RPMI7951 (cell line): ENCODE measurements at places on chromosomes 5 and 9.

- no peak for DNase-seq
Measured at GRCh38 chr9:111195766-111196165, 134.3 kb downstream of the OR2K2 start.

DNA sequence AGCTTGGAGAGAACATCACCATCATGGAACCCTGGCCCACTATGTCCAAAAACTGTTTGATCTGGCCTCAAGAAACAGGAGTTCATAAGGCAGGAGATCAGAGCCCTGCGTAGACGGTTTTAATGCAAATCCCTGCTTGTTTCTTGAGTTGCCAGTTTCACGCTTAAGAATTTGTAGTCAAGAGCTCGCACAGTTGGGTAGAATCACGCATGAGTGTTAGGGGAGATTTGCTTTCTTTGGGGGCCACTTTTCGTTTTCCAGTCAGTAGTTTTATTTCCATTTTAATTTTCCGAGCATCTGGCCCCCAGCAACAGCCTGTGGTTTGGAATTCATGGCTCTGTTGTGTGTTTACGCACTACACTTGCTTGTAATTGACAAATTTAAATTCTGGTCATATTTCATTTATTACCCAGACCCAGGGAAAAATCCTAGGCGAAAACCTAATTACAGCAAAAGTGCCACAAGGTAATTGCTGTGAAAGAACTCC lies 6.6 kb upstream of the C5orf58 start:
- no peak for DNase-seq

DNA sequence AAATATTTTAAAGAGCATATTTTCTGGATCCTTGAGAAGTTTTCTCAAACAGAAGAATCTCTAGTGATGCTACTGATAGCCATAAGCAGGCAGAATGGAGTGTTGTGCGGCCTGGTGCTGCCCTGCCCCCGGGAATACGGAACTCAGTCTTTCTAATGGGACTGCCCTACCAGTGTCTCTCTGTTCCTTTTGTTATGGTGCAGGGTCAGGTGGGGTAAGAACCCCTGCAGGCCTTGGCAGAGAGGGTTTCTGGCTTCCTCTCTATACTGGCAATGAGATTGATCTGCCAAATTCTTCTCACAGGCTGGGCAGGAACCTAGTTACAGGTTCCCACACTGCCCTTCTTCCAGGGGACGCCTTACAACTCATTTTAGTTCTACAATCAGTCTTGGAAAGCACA lies 2.6 kb downstream of the IL5 start:
- no peak for DNase-seq

- no peak for DNase-seq
Measured at GRCh38 chr9:22060831-22061383, 51.8 kb upstream of the CDKN2B start.

DNA sequence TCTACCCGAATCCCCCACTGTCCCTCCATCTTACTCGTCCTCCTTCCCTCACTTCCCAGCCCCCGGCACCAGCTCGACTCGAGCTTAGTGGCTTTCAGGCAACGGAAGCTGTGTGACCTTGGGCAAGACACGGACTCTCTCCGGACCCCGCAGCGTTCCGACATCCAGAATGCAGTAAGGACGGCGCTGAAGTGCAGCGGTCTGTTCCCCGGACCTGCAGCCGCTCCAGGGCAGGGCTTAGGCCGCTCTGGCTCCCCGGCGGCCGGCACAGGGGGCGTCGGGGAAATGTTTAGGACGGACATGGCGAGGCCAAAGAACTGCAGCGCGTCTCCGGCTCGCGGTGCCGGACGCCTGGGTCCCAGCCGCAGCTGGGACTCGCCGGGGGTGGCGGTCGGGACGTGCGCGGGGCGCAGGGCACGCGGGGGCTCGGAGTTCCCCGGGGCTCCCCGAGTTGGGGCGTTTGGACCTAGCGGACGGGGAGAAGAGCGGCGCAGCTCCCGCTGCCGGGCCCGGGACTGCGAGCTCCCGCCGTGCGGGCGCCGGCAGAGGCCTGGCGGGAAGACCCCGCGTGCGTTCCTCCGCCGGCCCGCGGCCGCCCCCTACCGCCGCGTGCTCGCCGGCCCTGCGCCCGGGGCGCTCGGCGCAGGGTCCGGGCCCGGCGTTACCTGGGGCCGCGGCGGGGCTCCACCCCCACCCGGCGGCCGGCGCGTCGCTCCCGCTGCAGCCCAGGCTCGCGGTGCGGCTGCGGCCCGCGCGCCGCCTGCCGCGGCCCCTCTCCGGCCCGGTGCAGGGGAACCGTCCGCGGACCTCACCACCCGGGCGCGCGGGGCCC lies 5.6 kb upstream of the RNF44 start:
- no peak for DNase-seq

DNA sequence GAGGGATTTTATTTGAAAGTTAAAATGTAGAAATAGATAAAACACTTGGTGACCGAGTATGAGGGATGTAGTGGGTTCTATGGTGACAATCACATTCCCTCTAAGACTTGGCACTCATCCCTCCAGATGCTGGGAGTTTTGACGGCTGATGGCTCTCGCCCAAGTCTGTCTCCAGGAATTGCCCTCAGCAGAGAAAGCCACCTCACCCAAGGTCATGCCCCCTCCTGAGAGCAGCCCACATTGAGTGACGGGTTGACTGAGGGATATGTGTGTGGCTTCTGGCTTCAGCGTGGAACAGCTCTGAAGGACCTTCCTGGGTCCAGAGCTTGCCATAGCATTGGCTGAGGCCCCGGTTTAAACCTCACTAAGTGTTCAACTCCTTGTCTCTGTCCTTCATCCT lies 19.4 kb downstream of the CAVIN4 start:
- peak; percentile 55 for DNase-seq

DNA sequence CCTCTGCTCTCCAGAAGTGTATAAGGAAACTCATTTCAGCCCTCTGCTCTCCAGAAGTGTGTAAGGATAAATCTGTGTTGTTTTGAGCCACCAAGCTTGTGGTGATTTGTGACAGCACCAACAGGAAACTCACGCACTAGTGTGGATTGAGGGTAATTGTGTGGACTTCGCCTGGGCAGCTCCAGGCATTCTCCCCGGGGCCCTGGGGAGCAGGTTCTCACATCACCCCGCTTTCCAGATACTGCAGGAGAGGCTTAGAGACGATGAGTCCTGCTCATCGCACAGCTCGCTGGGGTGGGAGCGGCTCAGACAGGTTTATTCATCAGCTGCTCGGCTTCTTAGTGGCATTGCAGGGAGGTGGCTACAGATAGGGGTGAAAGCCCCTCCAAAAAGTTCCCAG lies 38.4 kb upstream of the RNF130 start:
- DNase-seq = no peak

- DNase-seq = peak; percentile 12
Measured at GRCh38 chr9:4059437-4059836, 240.4 kb downstream of the GLIS3 start.

GRCh38 chr9:32899181-32899580 lies 102.2 kb downstream of the APTX start:
- peak; percentile 39 for DNase-seq

DNA sequence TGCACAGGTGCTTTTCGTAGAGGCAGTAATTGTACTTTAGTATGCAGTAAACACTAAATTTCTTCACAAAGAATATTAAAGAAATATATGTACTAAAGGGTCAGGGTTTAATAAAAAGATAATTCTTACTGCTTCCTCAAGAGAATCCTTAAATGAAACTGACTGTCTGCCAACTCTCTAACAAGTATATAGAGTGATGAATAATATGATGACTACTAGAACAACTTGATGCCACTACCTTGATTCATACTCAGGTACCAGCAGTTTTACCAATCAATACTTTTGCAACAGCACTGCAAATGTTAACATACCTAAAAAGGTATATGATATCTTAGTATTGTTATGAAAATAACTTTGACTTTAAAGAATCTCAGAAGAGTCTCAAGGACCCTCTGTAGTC lies 3.8 kb downstream of the YIPF5 start:
- DNase-seq = no peak

DNA sequence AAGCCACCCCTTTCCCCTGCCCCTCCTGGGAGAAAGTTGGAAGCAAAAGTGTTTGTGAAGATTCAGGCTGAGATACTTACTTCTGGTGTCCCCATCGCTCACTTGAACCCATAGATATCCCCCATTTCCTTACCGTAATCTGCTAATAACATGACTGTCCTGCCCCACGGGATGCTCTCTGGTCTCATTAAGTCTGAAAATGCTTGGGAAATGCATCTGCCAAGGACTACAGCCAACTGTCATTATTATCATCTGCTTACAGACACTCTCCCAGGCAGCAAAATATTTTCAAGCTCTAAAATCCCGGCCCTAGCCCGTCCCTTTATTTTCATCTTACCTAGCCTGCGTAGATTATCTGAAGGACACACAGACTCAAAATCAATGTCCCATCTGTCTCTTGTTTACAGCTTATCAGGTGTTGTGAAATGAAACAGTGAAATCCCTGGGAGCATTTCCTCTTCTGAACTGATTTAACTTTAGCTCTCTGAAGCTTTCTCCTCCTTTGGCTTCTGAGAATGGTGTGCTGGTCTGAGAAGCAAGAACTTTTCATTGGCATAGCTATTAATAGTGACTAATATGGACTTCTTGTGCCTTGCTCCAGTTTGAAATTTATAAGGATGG lies 126.9 kb upstream of the OSMR start:
- DNase-seq = no peak

- peak; percentile 32 for DNase-seq
Measured at GRCh38 chr9:97059626-97060025, 20.7 kb upstream of the CTSV start.

GRCh38 chr9:108536836-108537601 lies 318.8 kb downstream of the ACTL7B start:
- DNase-seq = peak; percentile 30

DNA sequence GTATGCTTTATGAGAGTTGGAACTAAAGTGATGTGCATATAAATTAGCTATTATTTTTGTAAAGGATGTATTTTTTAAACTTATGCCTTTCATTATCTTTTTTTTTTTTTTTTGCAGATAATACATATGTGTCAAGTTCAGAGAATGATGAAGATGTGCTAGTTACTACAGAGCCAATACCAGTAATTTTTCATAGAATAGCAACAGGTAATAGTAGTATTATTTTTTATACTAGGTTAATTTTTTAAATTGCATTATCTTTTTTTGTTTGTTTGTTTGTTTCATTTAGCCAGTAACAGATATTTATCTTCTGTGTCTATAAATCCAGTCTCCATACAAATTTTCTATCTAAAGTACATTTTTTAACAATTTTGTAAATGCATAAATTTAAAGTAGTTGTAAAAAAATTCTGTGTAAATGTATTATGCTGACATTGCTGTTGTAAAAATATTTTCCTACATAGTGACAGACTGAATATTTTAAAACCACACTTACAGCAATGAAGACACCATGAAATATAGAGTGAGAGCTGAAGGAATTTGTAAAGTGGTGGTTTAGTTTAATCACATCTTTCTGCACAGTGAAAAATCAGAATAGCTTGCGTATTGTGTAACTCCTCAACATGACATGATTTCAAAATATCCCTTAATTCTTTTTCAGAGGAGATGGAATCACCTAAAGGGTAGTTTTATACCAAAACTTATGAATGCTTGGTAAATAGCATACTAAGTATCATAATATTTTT lies 93.3 kb downstream of the PARP8 start:
- no peak for DNase-seq

GRCh38 chr9:136314056-136314416 lies 10.1 kb upstream of the CCDC187 start:
- DNase-seq = no peak

- peak; percentile 35 for DNase-seq
Measured at GRCh38 chr5:116068028-116068632, 16.7 kb upstream of the COMMD10 start.

- DNase-seq = no peak
Measured at GRCh38 chr5:80191991-80192398, 63.9 kb downstream of the SERINC5 start.

DNA sequence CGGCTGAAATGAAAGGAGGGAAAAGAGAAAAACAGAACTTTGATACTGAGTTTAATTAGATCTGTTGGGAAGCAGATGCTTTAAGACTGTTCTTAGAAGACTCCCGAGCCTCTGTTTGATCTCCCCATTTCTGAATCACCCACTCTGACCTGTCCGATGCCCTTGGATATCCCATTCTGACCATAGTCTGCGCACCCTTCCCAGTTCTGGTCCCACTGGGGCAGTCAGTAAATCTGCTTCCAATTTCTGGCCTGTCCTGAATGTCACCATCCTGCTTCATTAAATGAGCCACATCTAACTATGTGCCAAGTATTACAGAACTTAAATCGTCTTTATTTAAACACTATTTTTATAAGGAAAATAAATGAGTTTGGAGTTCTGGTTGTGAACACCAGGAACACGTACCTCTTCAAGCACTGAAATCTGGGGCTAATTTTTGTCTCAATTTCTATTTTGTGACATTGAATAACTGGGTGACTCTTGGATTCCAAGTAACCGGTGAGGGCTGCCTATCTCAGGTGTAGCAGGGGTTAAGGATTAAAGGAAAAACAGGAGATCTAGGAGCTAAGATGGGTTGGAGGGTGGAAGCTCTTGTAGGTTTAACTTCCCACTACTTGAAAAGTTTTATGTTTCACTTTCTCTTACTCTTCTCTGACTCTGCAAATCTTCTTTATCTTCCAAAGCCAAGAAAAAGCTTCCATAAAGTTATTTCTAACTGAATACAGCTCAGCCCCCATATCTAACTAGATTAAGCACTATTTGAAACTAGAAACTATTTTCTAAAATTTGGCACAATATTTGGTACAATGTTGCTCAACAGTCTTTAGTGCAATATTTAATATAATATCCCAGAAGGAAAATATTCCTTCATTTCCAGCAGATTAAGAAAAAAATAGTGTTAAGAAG lies 40.1 kb downstream of the ALDH1A1 start:
- no peak for DNase-seq

GRCh38 chr9:38439291-38439915 lies 15.1 kb upstream of the IGFBPL1 start:
- DNase-seq = no peak

- DNase-seq = no peak
Measured at GRCh38 chr5:59416026-59416425, 477.5 kb downstream of the PDE4D start.

- DNase-seq = peak; percentile 31
Measured at GRCh38 chr5:157857816-157858526, 974 bp downstream of the CLINT1 start.

DNA sequence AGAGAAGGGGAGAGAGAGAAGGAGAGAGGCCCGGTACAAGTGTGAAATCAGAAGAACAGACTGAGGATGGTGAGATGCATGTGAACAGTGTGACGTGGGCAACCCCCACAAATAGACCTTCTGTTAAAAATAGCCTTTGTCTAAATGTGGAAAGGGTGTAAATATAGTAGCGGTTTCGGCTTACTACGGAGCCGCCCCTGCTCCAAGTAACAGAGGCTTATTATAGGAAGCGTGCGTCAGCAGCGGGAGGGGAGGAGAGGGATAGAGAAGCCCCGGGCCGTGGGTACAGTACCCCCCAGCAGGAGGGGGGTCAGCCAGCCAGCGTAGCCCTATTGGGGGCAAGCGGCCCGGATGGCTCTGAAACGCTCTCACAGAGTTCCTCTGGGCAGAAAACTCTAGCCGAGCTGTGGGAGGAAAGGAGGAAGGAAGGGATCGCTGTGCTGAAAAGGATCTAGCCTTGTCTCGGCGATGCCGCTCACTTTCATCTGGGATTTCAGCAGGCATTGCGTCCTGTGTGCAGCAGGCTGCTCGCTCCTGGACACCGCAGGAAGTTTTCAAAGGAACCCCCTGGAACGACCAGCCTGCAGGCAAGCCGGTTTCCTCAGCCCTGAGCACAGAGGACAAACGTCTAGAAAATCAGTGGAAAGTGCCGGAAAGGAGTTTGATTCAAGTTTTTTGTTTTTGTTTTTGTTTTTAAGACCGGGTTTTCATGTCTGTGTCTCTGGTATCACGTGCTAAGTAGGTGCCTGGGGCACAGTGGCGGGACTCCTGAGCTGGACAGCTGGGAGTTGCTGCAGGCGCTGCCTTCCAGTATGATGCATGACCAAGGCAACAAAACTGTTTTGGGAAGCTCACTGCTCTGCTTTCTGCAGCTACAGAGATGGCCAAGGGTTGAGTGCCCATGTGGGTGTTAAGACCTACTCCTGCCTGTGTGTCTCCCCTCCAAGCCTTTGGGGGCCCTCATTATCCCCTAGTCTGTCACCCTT lies 146.6 kb downstream of the SEC61B start:
- peak; percentile 88 for DNase-seq
